ENCODE measurements at places on chromosomes 13 and 19. TPM values are rescaled to one million over a fixed set of nuclear protein-coding genes. Genes with fewer than 3 reads are reported as not detected.

Gene CGB5
- not detected for total RNA-seq

- no peak for DNase-seq
Measured at GRCh38 chr19:19751846-19752245, 18.9 kb upstream of the ZNF14 start.

DNA sequence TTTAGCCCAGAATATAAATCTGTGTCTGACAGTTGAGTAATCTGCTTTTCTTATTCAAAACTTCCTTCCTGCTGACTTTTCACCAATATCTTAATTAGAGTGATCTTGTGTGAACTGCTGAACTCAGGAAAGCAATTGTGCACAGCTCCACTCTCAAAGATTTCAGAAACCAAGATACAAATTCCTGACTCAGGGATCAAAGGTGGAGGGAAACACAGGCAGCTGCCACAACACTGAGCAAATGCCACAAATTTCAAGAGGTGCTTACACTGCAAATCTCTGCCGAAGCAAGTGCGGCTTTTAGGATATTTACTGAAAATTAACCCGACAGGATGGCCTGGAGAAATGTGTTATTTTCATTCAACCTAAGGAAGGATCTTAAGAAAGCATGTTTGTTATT, 111.4 kb downstream of the STOML3 start:
- no peak for DNase-seq

DNA sequence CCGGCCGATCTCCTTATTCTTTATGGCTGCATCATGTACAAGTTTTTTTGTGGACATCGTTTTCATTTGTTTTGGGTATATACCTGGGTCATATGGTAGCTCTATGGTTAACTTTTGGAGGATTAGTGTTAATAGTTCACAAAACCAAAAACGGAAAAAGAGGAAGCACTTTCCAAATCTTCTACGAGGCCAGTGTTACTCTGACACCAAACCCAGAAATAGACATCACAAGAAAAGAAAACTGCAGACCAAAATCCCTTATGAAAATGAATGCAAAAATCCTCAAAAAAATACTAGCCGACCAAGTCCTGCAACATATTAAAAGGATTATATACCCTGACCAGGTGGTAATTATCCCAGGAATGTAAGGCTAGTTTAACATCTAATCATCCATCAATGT, 29.8 kb downstream of the ADGRE2 start:
- DNase-seq, result no peak

Gene ZC3H13
- 113 TPM for total RNA-seq

Measured in neural crest cell (in vitro differentiated cells).